Activated naive CD4-positive, alpha-beta T cell treated with anti-CD3 and anti-CD28 coated beads for 36 hours (primary cell): ENCODE measurements at places on chromosomes 7 and 10. TPM values are rescaled to one million over a fixed set of nuclear protein-coding genes. Genes with fewer than 3 reads are reported as not detected.

GRCh38 chr10:12727832-12728215 lies 273.7 kb downstream of the CCDC3 start:
- DNase-seq: no peak

- no peak for DNase-seq
These were observed 71.4 kb downstream of the PROSER2 start for GRCh38 chr10:11894381-11895107.

DNA sequence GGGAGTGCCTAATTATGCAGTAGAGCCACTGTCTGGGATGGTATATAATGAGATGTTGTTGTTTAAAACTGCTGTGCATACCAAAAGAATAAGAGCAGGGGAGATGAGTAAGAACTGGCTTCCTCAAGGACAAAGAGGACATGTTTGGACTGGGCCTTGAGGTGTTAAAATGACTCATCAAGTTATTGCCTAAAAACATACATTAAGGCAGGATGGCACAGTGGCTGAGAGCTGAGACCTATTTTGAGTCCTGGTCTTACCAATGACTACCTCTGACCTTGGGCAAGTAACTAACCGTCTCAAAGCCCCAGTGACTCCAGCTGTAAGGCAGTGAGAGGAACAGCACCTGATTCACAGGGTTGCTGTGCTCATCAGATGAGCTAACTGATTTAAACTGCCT lies 71.1 kb downstream of the CFAP58 start:
- DNase-seq: no peak

The PCGF6 gene
- total RNA-seq: 10.6 TPM

The STN1 gene
- total RNA-seq: 53.3 TPM

DNA sequence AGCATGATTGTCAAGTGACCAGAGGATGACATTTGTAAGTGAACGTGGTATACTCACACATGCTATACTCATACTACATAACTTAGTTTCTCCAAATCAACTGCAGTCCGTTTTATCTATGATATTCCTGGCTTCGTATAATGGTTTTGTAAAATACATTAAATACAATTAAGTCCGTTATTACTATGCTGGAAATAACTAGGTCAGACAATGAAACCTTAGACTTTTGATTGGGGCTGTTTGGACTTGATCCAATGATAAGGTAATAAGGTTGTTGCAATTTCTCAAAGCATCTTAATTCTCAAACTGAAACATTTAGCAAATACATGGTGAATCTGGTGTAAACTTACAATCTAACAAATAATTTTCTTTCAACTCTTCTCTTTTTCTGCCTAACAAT lies 117.0 kb downstream of the TWIST1 start:
- DNase-seq: no peak

DNA sequence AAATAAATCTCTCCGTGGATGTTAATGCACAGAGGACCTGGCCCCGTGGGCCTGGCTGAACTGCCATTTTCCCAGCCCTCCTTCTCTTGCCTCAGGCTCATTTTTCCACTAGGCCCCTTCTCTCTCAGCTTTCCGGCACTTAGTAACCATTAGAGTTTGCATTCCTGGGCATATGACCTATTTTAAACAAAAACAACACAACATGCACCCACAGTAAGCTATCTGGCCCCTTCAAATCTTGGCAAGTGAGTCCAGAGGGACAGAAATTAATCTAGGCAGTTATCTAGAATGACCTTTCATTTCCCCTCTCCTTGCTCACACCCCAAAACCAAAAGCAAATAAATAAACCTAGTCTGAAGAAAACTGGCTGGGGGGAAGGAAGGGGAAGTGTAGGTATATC lies 11.7 kb downstream of the FBXW4 start:
- no peak for DNase-seq

- DNase-seq: no peak
These were observed 1.0 kb downstream of the SYPL1 start for GRCh38 chr7:106110885-106111654.

- peak; percentile 90 for DNase-seq
These were observed 7.8 kb downstream of the HPS6 start for GRCh38 chr10:102072673-102073527.

The PITX3 gene
- not detected for total RNA-seq

DNA sequence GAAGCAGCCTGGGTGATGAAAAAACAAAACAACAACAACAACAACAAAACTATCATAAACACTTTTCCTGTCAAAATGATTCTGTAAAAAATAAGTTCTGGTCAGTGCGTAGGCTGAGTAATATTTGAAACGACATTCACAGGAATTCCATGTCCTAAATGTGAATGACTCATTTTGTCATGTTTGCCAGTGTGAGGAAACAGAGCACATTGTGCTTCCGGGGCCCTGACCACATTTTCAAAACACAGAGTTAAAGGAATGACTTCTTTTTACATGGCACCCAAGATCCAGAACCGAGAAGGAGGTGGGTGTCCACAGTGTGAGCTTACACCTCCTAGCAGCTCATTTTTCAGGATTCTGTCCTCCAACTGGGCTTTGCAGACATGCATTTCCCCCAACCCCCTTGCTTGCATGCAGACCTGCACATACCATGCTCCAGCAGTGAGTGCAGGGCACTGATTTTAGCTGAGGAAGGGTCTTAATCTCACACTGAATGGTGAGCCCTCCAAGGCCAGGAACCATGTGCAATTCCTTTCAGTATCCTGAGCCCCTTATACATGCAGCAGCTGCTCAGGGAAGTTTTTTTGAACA lies 3.0 kb downstream of the CLRN3 start:
- no peak for DNase-seq

The ATOH7 gene
- not detected for total RNA-seq

- no peak for DNase-seq
These were observed 647 bp upstream of the GSAP start for GRCh38 chr7:77416621-77417371.

DNA sequence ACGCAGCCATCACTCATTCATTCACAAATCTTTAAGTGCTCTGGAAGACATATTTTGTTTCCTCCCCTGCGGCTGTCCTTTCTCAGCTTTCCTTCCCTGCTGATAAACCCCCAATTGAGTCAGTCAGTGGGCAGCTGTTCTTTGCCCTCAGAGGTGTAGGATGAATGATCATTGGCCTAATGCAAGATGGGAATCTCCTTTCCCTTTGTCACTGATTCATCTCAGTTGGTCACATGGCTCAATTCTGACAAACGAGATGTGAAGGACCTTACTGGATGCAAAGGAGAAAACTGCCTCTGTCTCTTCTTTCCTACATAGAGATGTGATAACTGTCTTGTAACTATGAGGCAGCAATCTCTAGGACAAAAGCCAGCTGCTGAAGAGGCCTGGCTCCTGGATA lies 44.6 kb downstream of the COL28A1 start:
- DNase-seq: no peak

The KIF11 gene
- 43.4 TPM for total RNA-seq

- no peak for DNase-seq
These were observed 42.7 kb upstream of the LAMB1 start for GRCh38 chr7:108045669-108046068.
